ENCODE measurements at places on chromosomes 5 and 9. TPM values are rescaled to one million over a fixed set of nuclear protein-coding genes. Genes with fewer than 3 reads are reported as not detected.

The TMC1 gene
- not detected for polyA plus RNA-seq

The AMACR gene
- 11.8 TPM for polyA plus RNA-seq

The TLX3 gene
- polyA plus RNA-seq = 4.7 TPM

The RANBP3L gene
- not detected for polyA plus RNA-seq

The ROR2 gene
- polyA plus RNA-seq = 0.34 TPM
